Mammary epithelial cell (primary cell): ENCODE measurements at places on chromosomes 16 and 17.

DNA sequence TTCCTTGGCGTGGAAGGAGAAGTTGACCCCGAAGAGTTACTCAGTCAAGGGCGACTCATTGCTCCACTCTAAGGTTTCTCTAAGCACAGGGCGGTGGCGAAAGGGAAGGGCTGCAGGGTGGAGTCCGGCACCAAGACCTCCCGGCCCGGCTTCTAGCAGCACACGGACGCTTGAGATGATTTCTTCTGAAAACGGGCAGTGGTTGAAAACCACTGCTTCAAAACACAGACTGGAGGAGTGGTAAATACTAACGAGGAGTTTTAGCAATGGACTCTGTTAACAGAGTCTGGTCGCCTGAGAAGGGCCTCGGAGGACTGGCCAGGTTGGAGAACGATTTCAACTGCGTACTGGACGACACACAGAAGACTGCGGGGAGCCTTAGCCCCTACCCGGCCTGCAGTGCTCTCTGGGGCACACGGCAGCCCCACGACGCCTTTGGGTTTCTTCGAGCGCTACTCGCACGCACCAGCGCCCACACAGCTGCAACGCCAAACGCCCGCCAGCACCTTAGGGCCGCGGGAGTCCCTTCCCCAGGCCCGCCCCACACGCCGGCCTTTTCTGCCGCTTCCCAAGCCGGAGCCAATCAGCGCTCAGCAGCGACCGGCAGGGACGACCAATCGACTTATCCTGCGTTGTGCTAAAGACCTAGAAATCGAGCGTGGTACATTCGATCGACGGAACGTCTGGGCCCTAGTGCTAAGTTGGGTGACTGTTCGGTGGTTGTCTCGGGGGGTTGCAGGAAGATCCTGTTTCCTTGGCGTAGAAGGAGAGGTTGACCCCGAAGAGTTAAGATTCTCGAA, 14.4 kb upstream of the CA4 start:
- peak; percentile 92 for DNase-seq

- DNase-seq = no peak
These were observed 73.7 kb upstream of the CHMP6 start for GRCh38 chr17:80917716-80918560.

- DNase-seq = no peak
These were observed 78.5 kb downstream of the XYLT1 start for GRCh38 chr16:17392127-17392856.

GRCh38 chr17:44083250-44083849, 12.8 kb downstream of the G6PC3 start:
- peak; percentile 29 for DNase-seq

GRCh38 chr17:49928837-49929475, 40.0 kb upstream of the DLX4 start:
- DNase-seq = no peak

DNA sequence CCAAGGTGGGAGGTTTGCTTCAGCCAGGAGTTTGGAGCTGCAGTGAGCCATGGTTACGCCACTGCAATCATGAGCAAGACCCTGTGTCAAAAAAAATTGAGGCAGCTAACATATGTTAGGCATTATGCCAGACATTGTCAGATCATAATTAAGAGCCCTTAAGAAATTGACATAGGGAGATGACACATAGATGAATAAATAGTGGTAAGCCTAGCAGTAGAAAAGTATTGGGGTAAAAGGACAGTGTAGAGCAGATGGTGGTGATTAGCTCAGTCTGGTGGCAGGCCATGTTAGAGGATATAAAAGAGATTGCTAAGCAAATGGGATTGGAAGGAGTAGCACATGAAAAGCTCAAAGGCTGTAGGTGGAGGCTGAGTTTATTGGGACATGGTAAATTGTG, 22.6 kb downstream of the SRCAP start:
- no peak for DNase-seq

DNA sequence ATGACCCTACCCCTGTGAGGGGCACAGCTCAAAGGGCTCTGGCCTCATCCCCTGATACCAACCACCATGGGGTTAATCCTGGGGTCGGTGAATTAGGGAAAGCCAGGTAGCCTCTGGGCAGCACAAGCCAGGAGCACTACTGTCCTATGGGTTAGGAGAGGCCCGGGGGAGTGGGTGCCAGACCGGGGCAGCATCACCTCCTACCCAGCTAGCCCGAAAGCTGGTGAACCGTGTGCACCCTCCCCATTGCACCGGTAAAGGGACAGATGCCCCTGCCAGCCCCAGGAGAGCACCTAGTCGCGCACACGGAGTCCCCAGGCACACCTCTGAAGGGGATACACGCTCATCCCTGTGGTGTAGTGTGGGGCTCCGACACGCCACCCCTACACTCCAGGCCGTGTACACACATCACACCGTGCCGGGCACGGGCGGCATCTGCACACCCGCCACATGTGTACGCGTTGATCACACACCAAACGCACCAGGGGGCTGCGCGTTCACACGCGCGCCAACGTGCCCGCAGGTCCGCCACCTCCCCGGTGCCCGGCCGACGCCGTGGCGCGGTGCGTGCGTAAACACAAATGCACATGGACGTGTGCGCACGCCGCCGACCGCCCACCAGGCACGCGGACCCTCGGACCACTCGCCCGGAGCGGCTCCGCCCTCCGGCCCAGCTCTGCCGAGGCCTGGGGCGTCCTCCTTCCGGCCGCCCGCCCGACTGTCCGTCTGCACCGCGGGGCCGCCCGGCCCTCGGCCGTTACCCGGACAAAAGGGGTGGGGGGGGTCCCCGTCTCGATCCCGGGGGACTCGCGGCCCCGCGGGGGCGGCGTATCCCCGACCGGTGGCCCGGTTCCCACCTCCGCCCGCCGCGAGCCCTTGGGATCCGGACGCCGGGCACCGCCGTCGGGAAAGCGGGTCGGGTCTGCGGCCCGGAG, 785 bp downstream of the UBALD1 start:
- peak; percentile 23 for DNase-seq

- no peak for DNase-seq
These were observed 36.7 kb downstream of the ZNRF1 start for GRCh38 chr16:75035410-75035968.

- DNase-seq = no peak
These were observed 428 bp upstream of the TNFRSF13B start for GRCh38 chr17:16972346-16972745.

GRCh38 chr17:29150161-29150560, 30.0 kb downstream of the MYO18A start:
- peak; percentile 87 for DNase-seq

- no peak for DNase-seq
These were observed at the start of gene MPP2 for GRCh38 chr17:43907425-43907981. Gene MPP2 (minus strand): TSS chr17:43907536. CDS start chr17:43904460, 3,076 bp downstream.

DNA sequence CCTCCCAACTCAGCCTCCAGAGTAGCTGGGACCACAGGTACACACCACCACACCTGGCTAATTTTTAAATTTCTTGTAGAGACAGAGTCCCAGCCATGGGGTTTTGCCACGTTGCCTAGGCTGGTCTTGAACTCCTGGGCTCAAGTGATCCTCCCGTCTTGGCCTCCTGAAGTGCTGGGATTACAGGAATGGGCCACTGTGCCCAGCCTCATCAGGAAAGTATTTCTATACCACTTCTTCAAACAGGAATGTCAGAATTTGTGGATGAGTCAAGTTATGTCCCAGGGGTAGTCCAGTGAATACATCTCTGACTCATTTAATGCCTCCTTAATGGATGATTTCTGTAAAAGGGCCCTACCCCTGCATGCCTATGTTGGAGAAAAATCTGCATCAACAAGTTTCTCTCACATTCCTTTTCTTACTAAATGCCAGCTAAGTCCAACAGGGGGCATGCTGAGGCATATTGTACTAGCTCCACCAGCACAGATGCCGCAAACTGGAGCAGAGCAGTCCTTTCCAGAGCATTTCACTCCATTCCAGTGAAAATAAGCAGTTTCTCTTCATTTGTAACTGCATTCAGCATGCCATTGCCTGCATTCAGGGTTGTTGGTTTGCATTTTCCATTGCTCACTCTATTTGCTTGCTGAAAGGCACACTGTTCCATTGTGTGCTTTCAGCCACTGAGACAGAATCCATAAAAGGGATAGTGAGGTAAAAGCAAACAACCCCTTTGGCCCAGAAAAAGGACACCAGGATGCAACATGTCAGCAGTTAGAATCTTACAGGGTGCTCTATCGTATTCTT, 5.3 kb upstream of the CAVIN1 start:
- peak; percentile 98 for DNase-seq

GRCh38 chr16:22190776-22191531, 15.1 kb upstream of the EEF2K start:
- peak; percentile 99 for DNase-seq

GRCh38 chr16:67264277-67264676, 15.1 kb upstream of the PLEKHG4 start:
- no peak for DNase-seq

- peak; percentile 82 for DNase-seq
These were observed 100.9 kb downstream of the PARN start for GRCh38 chr16:14529010-14529669.

GRCh38 chr17:5780476-5780875, 196.2 kb upstream of the NLRP1 start:
- DNase-seq = peak; percentile 61

DNA sequence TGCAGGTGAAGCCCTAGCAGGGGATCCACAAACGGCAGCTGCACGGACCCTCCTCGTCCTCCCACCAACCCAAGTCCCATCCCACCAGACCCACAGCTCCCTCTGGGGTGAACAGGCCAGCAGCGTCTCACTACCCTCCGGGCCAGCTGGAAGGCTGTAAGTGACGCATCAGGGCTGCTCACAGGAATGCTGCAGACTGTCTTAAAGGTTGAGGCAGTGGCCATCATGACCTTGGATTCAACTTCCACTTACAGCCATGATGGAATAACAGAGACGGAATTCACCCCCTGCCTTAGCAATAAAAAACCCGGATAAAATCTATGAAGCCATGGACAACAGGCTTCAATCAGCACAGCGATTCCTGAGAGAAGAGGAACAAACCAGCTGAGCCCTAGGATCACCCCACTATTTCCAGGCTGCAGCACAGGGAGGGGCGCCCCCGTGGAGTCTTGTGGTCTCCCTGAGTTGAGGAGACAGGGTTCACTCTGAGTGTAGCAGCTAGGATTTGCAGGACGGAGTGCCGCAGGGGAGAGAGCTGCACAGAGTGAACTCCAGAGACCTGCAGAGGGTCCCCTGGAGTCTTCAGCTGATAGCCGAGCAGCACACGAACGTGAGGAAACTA, 10.5 kb downstream of the FAM83G start:
- DNase-seq = no peak

GRCh38 chr17:79699386-79700036, 31.2 kb upstream of the ENPP7 start:
- DNase-seq = no peak

DNA sequence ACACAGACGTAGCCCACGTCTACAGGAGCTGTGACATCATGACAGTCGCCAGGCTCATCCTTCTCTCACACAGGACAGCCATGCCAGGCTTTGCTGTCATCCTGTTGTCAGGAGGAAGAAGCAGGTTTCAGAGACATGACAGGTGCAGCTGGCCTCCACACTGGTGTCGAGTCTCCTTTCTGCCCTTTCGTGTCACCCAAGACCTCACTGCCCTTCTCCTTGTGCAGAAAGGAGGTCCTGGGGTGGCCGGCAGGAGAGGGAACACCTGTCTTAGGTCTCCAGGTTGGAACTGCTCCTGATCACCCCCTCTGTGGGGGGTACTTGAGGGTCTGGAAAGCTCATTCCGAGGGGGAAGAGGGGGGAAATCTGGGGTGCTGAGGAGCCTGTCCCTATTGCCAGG, 41.6 kb upstream of the IRF8 start:
- no peak for DNase-seq

DNA sequence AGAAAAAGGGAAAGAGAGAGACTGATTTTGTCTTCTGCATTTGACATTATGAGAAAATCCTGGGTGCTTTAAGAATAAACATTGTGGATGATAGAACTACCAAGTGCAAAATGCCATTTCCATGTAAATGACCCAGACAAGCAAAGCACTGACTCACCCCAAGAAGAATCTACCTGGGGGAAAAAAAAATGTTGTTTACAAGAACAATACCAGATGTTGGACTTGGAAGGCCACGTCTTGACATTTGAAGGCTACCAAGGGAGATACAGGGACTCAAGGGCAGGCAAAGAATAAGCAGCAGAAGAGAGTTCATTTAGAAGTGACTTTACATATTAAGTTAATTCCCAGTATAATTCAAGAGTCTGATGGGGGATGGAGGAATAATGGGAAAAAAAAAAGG, 125.3 kb downstream of the TMEM114 start:
- no peak for DNase-seq

DNA sequence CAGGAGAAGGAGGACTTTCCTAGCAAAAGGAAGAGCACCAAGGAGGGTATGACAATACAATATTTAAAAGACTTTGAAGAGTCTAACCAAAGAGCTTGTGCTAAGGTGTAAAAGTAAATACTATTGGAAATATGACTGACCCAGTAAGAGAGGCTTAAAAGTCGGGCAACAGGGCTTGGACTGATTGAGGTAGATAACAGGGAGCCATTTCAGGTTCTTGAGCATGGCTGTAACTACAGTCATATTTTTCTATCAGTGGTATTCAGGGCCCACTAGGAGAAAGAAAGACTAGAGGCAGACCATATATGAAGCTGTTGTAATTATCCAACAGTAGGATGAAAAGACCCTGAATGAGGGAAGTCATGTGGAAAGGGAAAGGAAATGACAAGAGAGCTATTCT, 62.3 kb downstream of the SMURF2 start:
- DNase-seq = no peak

GRCh38 chr17:42402117-42402516, 13.9 kb upstream of the STAT3 start:
- no peak for DNase-seq

- DNase-seq = no peak
These were observed 34.1 kb downstream of the IL21R start for GRCh38 chr16:27436065-27436464.

- no peak for DNase-seq
These were observed 48.2 kb upstream of the MGAT5B start for GRCh38 chr17:76820039-76820438.

DNA sequence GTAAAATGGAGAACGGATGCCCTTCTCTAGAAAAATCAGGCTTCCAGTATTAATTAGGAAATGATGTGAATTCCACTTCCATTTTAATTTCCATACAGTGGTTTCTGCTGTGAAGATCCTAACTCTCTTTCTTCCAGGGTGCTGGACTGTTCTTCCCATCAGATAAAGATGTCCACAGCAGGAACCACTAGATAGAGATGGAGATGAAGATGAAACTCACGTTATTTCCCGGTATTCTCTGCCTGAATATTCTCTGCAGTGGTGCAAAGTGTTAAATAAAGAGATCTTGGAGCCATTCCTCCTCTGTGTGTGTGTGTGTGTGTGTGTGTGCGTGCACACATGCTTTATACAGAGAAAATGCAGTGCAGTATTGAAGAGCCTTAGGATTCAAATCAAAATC, 727.5 kb downstream of the KCNJ2 start:
- DNase-seq = no peak

GRCh38 chr16:81384006-81384405, 60.6 kb upstream of the CMIP start:
- DNase-seq = no peak

- no peak for DNase-seq
These were observed 537 bp downstream of the SLC35B1 start for GRCh38 chr17:49707246-49707607.

GRCh38 chr16:19923396-19923795, 38.7 kb upstream of the GPRC5B start:
- DNase-seq = no peak
